Stimulated activated CD4-positive, alpha-beta T cell treated with anti-CD3 and anti-CD28 coated beads, TNF-alpha, amount 100 ng/mL, for 1 hour (primary cell): ENCODE measurements at places on chromosomes 1 and 21.

DNA sequence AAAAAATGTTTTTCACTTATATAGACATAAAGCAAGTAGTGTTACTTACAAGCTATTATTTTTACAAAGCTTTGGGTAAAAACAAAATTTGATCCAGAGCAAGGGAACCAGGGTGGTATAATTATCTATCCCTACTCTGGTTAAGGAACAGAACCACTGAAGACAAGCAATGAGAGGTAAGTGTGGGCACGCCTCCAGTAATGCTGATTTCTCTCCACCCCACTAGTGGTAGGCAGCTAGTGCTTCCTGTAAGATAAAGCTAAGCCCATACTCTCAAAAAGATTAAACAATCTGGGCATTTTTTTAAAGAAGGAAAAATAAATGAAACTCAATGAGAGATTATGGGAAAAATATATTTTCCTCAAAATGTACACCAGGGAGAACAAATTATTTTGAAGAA, 22.1 kb downstream of the TFB2M start:
- DNase-seq: no peak

GRCh38 chr1:76425201-76426145, 350.9 kb downstream of the ST6GALNAC3 start:
- no peak for DNase-seq

DNA sequence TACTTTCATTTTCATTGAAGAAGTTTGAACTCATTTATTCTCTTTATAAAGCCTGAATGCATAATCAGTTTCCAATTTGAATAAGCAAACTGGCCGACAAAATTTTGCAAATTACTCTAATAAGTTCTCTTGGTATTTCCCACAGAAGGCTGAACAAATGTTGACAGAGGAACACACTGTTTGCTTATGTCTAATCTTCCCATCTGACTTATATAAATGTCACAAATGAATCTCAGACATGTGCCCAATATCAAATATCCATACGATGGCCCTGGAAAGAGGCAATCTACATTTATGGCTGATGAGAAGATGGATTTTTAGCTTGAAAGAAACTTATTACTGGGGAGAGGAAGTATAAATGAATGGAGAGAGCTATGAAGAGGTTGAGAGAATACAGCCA, 380.6 kb upstream of the ZRANB2 start:
- DNase-seq: no peak

- DNase-seq: no peak
Observed at GRCh38 chr1:38093569-38094520, 47.3 kb upstream of the POU3F1 start.

DNA sequence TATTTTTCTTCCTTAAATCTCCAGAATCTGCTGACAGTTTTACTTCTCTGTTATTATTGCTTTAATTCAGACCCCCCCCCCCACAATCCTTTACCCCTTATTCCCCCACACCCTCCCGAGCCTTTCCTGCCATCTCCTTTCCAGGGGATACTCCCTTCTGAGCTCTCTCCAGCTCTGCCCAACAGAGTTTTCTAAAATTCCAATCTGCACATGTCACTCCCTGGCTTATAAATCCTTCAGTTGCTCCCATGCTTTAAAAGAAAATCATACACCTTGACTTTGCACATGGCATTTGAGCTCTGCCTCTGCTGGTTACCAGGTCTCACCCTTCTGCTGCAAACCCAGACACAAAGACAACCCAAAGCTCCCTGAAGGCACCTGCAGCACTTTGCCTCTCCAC, 11.7 kb upstream of the EPS8L3 start:
- no peak for DNase-seq
